ENCODE measurements at places on chromosomes 1 and 21.
A peak's percentile ranks its signal among the peaks of the same experiment; 100 is the strongest.

DNA sequence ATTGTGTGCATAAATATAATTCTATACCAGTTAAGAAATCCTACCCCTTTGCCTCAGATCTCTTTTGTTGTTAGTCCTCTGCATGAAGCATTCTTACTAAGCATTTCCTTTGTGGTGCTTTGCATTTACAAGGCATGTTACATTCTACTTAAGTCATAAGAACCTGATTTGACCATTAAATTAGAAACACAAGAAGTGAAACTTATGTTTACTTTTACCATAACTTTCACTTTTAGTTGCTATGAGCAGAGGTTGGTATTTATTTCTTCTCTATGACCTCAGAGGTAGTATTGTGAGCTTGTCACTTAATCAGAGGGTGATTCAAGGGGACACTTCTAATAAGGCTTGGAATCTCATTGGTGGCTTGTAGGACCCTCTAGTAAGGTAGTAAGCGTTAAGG lies 9.0 kb downstream of the FAM20B start:
- no peak for DNase-seq

- no peak for DNase-seq
Measured at GRCh38 chr1:15797614-15798390, 9.6 kb downstream of the UQCRHL start.

DNA sequence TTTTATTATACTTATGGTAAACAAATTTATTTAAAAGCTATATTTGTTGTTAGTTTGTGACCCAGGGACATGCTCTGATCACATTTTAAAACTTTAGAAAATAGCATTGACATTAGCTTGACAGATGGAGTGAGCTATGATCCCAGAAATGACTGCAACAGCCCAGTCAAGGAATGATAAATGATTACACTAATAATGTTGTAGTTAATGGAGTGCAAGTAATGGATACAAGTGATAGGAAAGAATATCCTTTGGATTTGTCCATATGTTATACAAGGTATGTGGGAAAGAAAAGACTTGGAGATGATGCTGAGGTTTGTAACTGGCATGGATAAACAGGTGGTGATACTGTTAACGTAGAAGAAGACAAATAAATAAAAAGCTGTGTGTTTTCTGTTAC lies 1908.7 kb downstream of the MRPL39 start:
- DNase-seq: no peak

GRCh38 chr21:42575111-42575510 lies 61.5 kb downstream of the SLC37A1 start:
- no peak for DNase-seq

DNA sequence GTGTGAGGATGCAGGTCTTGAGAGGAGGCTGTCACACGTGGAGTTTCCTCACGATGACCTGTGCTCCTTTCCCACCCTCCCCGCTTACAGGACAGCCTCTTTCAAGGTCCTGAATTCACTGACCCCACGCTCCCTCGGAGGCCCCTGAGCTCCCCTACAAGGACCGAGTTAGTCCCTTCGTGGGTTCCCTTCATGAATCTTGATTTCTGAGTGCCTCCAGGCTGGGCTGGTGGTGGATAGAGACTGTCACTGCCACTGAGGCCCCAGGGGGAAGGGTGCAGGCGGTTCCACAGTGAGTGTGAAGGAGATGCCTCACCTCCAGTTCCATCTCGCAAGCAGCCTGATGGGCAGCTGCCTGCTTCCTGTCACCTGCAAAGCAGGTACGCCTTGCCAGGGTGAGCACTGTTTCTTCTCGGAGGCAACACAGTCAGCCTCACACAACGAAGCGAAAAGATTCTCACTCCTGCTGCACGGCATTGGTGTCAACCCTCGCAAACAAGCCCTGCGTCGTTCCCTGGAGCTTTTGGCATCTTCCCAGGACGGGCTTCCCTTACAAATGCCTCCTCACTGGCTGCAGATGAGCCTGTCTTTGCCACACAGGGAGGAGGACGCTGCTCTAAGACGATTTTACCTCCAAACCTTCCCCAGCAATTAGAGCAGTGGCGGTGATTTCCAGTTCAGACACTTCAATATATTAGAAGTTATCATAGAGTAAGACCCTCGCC lies 26.7 kb upstream of the PCP4 start:
- no peak for DNase-seq

GRCh38 chr1:208264469-208265121 lies 20.4 kb upstream of the PLXNA2 start:
- DNase-seq: no peak

DNA sequence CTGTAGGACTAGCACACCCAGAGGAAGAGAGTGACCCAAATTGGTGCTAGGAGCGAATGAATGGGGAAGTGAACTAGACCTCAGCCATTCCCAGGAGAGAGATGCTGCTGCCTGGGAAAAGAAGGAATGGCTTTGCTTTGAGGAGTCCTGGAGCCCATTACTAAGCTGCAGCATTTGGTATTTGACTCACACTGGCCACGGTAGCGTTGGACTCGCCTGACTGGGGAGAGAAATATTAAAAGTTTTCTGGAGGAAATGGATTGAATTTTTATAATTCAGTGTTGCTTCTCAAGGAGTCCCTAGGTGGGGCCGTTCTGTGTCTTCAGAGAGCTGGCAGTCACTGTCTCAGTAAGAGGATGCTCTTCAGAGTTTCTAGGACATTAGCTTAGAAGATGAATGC lies 40.2 kb downstream of the PIK3CD start:
- no peak for DNase-seq

DNA sequence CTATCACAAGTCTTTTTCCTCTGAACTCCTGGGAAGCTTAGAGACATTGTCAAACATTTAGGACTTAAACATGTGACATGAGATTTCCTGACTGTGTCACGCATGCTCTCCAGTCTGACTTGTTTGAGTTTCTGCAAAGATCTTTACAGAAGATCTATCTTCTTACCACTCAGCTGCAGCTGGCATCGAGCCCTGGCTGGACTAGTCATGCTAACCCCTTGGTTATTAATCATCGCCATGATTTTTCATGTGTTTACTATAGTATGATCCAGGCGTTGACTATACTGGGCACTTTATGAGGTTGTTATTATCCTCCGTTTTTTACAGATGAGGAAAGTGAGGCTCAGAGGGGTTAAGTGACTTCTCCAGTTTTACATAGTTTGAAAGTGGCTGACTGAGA lies 18.1 kb upstream of the IRF2BP2 start:
- no peak for DNase-seq

- DNase-seq: no peak
Measured at GRCh38 chr1:220278991-220279390, 6.7 kb upstream of the RAB3GAP2 start.

- no peak for DNase-seq
Measured at GRCh38 chr1:227449051-227449450, 114.3 kb upstream of the ZNF678 start.

GRCh38 chr1:164786980-164787833 lies 228.2 kb downstream of the PBX1 start:
- DNase-seq: peak; percentile 4

- no peak for DNase-seq
Measured at GRCh38 chr1:36894824-36895223, 139.5 kb downstream of the GRIK3 start.

- no peak for DNase-seq
Measured at GRCh38 chr1:10793129-10793651, 3.3 kb downstream of the CASZ1 start.

GRCh38 chr1:81232420-81232819 lies 568.3 kb upstream of the ADGRL2 start:
- no peak for DNase-seq

GRCh38 chr1:114167226-114167625 lies 13.6 kb upstream of the SYT6 start:
- no peak for DNase-seq

- no peak for DNase-seq
Measured at GRCh38 chr1:54357967-54358366, 48.2 kb downstream of the SSBP3 start.

DNA sequence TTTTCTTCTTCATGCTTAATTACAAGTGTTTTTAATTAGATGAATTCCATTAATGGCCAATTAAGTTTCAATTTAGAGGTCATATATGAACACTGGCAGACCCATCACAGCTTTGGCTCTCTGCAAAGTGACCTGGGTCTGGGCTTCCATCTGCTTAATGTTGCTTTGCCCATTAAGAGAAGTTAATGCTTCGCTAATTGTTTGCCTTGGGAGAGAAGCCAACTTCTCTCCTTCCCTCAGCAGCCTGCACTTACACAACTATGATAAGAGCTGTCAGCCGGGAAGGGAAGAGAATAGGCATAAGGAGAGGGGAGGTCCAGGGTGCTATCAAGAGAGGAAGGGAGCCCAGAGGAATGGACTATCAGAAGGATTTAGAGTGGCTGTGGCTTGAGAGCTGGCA lies 29.0 kb upstream of the CCDC190 start:
- no peak for DNase-seq

DNA sequence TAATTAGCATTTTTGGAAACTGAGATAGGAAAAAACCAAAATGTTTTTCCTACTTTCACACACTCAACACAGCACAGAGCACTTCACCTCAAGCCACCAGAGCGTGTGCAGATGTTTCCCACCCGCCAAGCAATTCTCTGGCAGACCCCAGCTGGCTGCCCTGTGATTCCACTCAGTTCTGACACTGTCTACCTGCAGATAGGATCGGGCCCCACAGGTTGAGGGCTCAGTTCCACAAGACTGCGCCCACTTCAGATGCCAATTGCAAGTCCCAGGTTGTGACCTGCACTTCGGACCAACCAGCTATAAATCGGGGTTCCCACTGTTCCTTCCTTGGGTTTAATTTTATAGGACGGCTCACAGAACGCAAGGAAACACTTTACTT lies 9.9 kb downstream of the KIAA1614 start:
- DNase-seq: no peak

GRCh38 chr1:200831091-200831490 lies 41.7 kb upstream of the GPR25 start:
- no peak for DNase-seq

DNA sequence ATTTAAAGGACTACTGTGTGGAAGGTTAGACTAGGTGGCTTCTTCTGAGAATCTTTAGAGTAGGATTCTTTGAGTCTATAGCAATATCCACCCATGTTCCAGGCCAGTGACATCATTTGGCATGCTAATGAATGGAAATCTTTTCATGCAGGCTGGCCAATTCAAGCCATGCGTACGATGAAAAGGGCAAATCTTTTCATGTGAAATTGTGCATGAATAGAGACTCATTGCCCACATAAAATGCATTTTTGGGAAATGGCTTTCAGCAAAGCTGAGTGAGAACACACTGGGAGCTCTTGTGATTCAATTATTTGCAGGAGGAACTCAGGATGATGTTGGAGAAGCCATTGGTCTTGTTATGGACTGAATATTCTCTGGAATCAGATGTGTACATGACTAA lies 324.9 kb upstream of the DAB1 start:
- DNase-seq: no peak

DNA sequence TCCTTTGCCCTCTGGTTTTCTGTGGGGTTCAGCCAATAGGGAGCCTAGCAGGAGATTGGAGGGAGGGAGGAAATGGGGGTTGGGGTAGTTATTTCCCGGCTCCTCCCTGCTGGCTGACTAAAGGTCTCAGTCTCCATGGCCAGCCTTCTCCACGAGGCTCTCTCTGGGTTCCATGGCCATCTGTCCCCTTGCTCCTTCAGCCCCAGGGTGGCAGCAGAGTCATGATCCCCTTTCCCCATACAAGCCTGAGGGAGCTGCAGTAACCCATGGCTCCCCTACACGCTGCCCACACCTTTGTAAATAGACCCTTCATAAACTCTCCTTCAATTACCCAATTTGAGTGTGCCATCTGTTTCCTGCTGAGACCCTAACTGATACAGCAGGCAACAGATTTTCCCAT lies 176.1 kb upstream of the CSF3R start:
- DNase-seq: no peak

DNA sequence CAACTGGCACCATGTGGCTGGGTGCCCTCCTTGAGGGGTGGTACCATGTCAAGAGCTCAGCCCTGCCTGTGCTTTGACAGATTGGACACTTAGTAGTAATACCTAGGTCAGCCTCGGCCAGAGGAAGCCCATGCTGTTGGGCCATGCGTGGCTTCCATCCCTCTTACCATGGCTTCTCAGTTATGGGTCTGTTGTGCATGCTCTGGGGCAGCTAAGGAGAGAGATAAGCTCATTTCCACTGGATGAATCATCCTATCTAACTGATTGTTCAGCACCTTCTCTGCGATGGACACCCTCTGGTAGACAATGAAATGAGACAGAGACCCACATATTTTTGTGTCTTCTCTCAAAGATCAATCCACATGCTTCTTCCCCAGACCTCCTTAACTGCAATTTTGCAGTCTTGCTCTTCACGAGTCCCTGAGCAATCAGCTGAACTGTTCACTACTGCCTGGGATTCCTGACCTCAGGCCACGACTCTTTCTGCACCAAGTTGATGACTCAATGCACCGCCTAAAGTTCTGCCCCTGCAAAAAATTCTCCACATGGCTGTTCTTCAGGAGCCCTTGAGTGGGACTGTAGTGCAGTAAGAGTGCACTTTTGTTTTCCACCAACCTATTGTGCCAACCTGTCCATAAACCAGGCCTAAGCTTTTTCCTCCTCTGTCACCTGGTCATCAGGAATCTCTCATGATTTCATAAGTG lies 6.9 kb upstream of the TRIM62 start:
- no peak for DNase-seq

DNA sequence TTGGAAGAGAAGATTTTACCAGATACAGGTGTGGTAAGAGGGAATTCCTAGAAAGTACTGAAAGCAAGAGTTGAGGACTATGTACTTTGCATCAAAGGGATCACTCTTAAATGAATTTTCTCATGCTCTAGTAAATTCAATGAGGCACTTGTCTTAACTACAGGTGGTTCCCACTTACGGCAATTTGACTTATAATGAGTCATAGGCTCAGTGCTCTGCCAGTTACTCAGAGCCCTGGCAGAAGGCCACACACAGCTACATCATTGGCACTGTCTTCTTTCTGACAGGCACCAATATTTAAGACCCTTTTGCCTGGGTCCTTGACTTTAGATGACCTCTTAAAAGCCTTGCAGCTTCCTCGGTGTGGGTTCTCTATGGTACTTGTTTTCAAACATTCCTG lies 15.9 kb upstream of the ADAMTS5 start:
- no peak for DNase-seq

DNA sequence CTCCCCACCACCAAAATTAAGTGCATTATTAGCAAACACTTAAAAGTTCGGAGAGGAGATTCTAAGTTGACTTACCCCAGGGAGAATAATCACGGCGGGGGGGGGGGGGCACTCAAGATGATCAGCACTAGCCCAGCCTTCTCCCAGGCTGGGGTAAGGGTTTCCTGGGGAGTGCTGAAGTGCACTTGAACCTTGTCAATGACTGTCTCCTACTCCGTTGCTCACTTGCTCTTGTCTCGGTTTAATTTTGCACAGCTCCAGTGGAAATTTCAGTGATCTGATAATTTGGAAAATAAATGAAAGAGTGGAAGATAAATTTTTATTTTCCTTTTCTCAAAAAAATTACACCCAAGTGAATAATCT lies 59.2 kb downstream of the PBX1 start:
- no peak for DNase-seq

DNA sequence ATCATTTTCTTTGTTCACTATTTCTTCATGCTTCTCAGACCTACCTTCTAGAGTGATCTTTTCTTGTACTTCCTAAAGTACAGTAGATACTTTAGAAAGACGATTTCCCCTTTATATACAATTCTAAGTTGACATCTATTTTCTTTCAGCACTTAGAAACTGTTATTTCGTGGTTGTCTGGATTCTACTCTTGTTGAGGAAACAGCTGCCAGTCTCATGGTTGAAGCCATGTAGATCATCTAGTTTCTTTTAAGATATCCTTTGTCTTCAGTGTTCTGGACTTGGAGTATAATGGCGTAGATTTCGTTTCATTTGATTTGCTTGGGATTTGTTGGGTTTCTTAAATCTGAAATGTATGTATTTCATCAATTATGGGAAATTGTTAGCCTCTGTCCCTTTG lies 67.6 kb downstream of the PKN2 start:
- no peak for DNase-seq

GRCh38 chr1:167957710-167958109 lies 20.8 kb upstream of the MPC2 start:
- DNase-seq: no peak
